Kidney (tissue), 22 donors: ENCODE measurements at places on chromosomes 6 and 20. TPM values are rescaled to one million over a fixed set of nuclear protein-coding genes. Genes with fewer than 3 reads are reported as not detected.

Gene FAXC
- 3.3 TPM for polyA plus RNA-seq

Gene EPPIN
- polyA plus RNA-seq, result not detected

Gene CEP57L1
- polyA plus RNA-seq, result 6.3 TPM

Gene TAP2
- polyA plus RNA-seq, result 25.4 TPM

Gene CST1
- not detected for polyA plus RNA-seq

Gene RAB32
- 39.1 TPM for polyA plus RNA-seq

Gene BPIFB1
- polyA plus RNA-seq, result not detected

Gene CRISP3
- not detected for polyA plus RNA-seq

Gene DEFB121
- polyA plus RNA-seq, result not detected

Gene PNPLA1
- 1.2 TPM for polyA plus RNA-seq

Gene DAAM2
- 6.9 TPM for polyA plus RNA-seq

Gene C6orf141
- not detected for polyA plus RNA-seq

Gene SERINC3
- 41.6 TPM for polyA plus RNA-seq

Gene PRICKLE4
- polyA plus RNA-seq, result 1.4 TPM

Gene FAM83B
- 0.77 TPM for polyA plus RNA-seq

Gene HIVEP2
- polyA plus RNA-seq, result 2.4 TPM

Gene LRRN4
- 1.6 TPM for polyA plus RNA-seq

Gene LHFPL5
- not detected for polyA plus RNA-seq

Gene LY6G5B
- 2.5 TPM for polyA plus RNA-seq

Gene ZNF337
- polyA plus RNA-seq, result 9.2 TPM

Gene TCP11
- 0.41 TPM for polyA plus RNA-seq

Gene SNAP25
- 1.4 TPM for polyA plus RNA-seq

Gene FKBP1C
- 1.6 TPM for polyA plus RNA-seq

Gene ANGPT4
- polyA plus RNA-seq, result 0.24 TPM

Gene TPD52L1
- 91.1 TPM for polyA plus RNA-seq

Gene KCNK17
- not detected for polyA plus RNA-seq

Gene MEI4
- 2.3 TPM for polyA plus RNA-seq

Gene NHLRC1
- polyA plus RNA-seq, result 1.8 TPM

Gene GSTA2
- 133 TPM for polyA plus RNA-seq

Gene EDN3
- not detected for polyA plus RNA-seq

Gene CTNNBL1
- 70.9 TPM for polyA plus RNA-seq

Gene PPP1R16B
- polyA plus RNA-seq, result 11.5 TPM

Gene GABRR2
- polyA plus RNA-seq, result not detected

Gene HM13
- 154 TPM for polyA plus RNA-seq

Gene CST4
- polyA plus RNA-seq, result not detected

Gene CYP24A1
- 15.4 TPM for polyA plus RNA-seq

Gene TSPO2
- polyA plus RNA-seq, result 0.88 TPM

Gene NAPB
- polyA plus RNA-seq, result 5.3 TPM

Gene MUC22
- not detected for polyA plus RNA-seq

Gene ARFGEF3
- polyA plus RNA-seq, result 1.2 TPM

Gene ASCC3
- 7.7 TPM for polyA plus RNA-seq

Gene PRKN
- polyA plus RNA-seq, result 8.6 TPM

Gene DPPA5
- polyA plus RNA-seq, result not detected

Gene SMIM8
- polyA plus RNA-seq, result 14.6 TPM

Gene ANKRD66
- polyA plus RNA-seq, result not detected

Gene HCK
- 3.9 TPM for polyA plus RNA-seq

Gene CLPSL1
- polyA plus RNA-seq, result not detected

Gene SAYSD1
- polyA plus RNA-seq, result 17.1 TPM

Gene SLPI
- polyA plus RNA-seq, result 105 TPM

Gene LPA
- polyA plus RNA-seq, result not detected

Gene RAB44
- not detected for polyA plus RNA-seq

Gene PTCHD4
- 0.24 TPM for polyA plus RNA-seq

Gene TRIM15
- 7.1 TPM for polyA plus RNA-seq

Gene ADAM33
- 4.1 TPM for polyA plus RNA-seq

Gene FOXQ1
- polyA plus RNA-seq, result 6.0 TPM

Gene ZNF165
- 3.0 TPM for polyA plus RNA-seq
